NK-92 treated with Interleukin-12 subunit alpha and Interleukin-12 subunit beta, amount 100 ng/mL, for 24 hours (cell line): ENCODE measurements at places on chromosomes 1 and 21.

DNA sequence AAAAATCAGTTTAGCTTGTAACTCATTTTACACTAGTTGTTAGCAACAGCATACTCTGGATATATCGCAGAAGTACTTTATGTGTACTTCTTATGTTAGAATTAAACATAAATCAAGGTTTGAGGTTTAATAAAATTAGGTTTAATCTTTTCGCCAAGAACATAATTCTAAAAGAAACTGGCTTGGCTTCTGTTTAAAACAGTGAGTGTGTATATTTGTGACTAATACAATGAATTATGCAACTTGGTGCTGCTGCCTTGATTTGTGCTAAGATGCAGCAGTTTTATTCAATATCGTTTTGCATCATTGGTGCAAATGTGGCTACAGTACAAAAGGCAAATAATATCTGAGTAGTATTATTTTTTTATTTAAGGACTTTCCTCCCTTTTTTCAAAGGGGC is 44.8 kb downstream of the USP25 start:
- DNase-seq: no peak

- DNase-seq: no peak
These were observed 67.7 kb downstream of the PCP4 start for GRCh38 chr21:39934895-39935294.

- DNase-seq: no peak
These were observed 5.0 kb upstream of the PLXNA2 start for GRCh38 chr1:208248991-208249696.

DNA sequence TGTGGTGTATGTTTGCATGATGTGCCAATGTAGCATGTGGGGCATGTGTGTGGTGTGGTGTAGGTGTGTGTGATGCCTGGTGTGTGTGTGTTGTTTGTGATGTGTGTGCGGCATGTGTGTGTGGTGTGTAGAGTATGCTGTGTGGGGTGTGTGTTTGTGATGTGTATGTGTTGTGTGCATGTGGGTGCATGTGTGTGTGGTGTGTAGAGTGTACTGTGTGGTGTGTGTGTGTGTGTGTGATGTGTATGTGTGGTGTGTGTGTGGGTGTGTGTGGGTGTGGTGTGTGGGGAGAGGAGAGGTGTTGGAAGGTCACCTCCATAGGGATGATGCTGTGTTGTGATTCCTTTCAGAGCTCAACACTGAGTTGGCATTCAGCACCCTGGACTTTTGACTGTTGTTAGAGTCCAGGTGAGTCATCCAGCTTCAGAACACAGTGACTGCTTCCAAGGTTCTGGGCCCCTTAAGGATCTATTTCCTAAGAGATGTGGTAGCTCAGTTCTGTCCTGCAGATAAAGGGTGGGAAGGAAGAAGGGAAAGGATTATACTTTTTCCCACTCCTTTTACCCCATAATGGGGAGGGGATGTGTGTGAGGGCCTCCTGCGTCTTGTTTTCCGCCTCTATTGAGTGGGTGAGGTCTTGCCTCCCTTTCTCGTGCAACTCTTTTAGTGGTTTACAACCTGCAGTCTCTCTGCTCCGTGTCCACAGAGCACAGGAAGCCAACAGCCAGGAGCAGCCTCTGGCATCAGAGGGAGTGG is 47.6 kb downstream of the RHOU start:
- DNase-seq: no peak

DNA sequence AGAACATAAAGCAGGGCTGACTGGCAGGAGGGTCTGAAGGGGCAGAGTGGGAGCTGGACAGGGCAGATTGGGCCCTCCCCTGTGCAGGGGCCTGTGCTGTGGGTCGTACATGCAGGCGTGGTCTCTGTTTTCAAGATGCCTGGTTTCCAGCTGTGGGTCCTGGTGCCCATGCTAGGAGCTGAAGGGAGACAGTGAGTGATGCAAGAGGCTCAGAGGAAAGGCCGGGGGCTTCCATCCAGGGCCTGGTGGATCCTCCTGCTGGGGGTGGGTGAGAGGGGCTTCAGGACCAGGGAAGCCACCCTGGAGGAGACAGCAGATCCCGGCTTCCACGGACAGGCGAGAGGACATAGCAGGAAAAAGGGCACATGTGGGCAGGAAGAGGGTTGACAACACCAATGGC is 349.0 kb upstream of the VAMP3 start:
- no peak for DNase-seq

- DNase-seq: no peak
These were observed 24.2 kb upstream of the CTPS1 start for GRCh38 chr1:40955266-40955665.
